ENCODE measurements at places on chromosomes 1 and 21.

- DNase-seq = no peak
These were observed 50.0 kb upstream of the SYT6 start for GRCh38 chr1:114203595-114204128.

DNA sequence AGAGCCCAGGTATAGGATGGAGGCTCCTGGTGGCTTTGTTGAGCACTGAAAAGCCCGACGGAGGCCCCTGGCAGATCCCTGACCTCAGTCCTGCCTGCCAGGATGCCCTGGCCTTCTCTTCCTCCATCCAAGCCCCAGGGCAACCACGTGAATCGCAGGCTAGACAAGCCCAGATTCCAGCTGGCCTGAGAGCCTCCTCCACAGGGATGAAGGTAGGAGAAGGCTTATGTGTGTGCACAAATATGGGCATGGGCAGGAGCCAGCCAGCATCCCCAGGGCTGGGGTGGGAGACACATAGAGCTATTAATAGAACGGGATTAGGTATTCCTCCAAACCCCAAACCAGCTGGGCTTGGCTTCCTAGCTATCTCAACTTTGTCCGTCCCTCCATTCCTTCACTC lies 4.0 kb upstream of the EXTL1 start:
- peak; percentile 80 for DNase-seq

GRCh38 chr1:74790453-74790852 lies 57.5 kb downstream of the TYW3 start:
- DNase-seq = no peak

DNA sequence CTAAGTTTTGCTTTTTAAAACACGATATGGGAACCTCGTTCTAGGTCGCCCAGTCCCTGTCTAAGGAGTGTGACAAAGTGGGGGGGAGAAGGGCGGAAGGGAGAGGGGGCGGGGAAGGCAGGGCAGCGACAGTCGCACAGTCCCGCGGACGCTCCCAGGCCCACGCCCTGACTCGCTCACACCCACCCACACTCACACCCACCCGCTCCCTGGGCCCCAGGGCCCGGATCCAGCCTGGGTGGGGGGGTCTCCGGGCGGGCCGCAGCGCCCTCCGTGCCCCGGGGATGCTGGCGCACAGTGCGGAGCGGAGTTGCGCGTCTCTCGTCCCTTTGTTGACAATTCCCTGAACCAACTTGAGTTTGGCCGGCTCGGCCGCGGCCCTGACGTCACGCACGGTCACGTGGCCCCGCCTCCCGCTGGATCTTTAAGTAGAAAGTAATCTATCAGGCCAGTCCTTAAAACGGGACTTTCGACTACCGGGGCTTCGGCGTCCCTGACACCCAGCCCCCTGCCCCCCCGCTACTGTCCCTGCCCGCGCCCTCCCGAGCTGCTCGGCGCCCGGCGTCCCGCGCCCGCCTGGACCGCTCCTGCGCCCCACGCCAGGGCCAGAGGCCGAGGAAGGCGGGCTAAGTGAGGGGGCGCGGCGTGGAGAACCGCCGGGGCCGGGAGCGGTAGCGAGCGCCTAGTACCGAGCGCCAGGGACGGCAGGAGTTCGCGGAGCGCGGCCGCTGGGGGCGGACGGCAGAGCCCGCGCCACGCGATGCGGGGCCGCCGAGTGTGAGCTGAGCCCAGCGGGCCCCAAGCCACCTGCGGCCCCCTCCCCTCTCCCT lies at the start of gene FOXD3:
Gene FOXD3, plus strand, starts transcription at position 454 of the 830 bp plus-strand sequence. CDS start 492 bp downstream, outside the sequence.
- DNase-seq = peak; percentile 9

DNA sequence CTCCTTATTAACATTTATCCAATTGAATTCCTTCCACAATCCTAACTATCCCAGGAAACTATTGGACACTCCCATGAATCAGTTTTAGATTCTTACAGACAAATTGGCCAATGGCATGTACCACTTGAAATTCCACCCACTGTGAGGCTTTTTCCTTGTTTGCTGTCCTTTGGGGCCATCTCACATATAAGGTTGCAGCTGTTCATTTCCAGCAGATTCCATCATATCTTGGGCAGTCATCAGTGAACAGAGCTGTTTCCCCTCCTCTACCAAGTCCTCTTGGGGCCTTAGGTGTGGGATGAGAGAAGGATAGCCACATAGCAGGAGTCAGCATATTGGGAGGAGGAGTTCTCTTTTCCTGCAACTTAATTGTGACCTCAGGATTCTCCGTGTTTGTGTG lies 109.1 kb downstream of the HHAT start:
- DNase-seq = no peak

DNA sequence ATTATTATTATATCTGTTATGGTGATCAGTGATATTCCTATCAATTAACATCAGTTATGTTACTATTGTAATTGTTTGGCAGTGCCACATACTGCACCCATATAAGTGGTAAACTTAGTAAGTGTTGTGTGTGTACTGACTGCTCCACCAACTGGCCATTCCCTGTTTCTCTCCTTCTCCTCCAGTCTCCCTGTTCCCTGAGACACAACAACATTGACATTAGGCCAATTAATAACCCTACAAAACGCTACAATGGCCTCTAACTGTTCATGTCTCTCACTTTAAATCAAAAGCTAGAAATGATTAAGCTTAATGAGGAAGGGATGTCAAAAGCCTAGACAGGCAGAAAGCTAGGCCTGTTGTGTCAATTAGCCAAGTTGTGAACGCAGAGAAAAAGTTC lies 6.6 kb upstream of the THRAP3 start:
- no peak for DNase-seq

- DNase-seq = peak; percentile 92
These were observed 57.5 kb upstream of the EPS8L3 start for GRCh38 chr1:109821221-109821669.

DNA sequence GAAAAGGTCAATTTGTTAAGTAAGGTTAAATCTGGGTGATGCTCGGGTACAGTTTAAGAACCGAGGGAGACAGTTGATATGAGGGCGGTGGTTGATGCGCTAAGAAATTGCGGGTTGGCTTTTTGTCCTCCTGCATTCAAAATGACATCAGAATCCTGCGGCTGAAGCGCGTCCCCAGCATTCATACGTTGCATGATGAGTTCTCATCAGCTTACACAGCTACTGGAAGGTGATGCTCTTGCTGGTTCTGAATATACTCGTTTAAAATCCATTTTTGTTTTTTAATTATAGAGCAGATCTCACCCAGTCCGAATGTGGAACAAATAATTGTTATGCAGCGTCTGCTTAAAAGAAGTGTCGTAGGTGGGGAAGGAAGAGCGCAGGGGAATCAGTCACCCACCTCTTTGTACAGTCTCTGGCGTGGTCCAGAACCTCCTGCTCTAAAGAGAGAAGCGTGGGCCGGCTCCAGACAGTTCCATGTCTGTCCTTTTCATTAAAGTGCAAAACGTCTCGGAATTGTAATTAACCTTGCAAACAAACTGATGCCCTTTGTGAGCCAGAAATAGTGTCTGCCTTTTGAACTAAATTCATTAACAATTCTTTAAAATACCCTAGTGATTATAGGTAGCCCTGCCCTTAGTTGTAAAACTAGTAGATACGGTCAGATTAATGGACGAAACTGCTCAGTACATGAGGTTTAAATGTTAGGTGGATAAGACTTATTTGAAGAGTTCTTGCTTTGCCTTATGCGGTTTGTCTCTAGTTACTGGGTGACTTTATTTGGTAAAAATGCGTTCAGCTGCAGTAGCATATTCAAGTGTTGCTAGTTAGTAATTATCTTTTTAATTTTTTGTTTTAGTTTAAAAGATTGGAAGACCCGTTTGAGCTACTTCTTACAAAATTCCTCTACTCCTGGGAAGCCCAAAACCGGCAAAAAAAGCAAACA lies 741 bp downstream of the RGS2 start:
- no peak for DNase-seq

DNA sequence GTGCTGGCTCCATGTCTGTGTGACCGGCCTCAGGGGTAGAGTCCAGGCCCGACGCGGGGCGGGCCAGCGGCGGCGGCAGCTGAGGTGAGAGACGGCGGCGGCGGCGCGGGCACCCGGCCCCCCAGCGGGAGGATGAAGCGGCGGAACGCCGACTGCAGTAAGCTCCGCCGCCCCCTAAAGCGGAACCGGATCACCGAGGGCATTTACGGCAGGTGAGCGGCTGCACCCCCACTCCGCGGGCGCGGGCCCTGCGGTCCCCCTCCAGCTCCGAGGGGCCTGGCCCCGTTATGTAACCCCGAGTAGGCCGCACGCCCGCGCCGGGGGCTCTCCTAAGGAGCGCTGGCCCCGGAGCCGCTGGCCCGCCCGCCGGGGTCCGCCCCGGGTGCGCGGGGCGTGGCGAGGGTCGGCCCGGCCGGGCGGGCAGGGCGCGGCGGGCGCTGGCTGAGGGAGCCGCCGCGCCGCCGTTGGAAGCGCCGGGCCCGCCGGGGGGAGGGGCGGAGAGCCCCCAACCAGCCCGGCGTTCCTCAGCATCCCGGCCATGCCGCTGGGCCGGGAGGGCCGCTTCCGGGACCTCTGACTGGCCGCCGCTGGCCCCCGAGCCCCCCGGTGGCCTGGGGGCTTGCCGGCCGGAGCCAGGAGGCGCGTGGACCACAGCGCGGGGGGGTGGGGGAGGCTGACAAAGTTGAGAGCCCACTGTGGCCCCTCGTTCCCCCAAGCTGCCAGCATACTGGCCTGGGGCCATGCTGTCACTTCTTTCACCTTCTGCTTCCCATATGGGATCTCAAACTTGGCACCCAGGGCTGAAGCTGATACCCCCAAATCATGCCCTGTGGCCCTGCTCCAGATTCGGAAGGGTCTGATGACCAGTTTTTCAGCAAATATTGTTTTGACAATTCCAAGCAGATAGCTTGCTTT lies 527 bp downstream of the MACO1 start:
- DNase-seq = no peak

Measured in NCI-H226 (cell line).